SW 1271 (cell line): ENCODE measurements at places on chromosomes 6 and 20.

DNA sequence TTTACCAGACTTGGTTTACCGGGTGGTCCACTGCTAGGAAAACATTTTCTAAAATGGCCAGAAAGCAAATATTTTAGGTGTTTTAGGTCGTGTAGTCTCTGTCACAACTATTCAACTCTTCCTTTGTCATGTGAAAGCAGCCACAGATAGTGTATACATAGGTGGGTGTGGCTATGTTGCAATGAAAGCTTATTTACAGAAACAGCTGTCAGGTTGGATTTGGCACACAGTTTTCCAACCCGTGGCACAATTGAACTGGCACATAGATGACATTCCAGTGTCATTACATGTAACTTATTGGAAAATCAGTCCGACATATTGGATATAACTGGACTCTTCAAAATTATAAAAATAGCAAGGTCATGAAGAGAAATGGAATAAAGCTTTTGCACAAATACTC lies 68.9 kb upstream of the KCNQ5 start:
- DNase-seq, result peak; percentile 72

GRCh38 chr6:122268394-122268793 lies 131.1 kb upstream of the HSF2 start:
- DNase-seq, result no peak

GRCh38 chr6:125918230-125918629 lies 38.3 kb upstream of the HINT3 start:
- no peak for DNase-seq

DNA sequence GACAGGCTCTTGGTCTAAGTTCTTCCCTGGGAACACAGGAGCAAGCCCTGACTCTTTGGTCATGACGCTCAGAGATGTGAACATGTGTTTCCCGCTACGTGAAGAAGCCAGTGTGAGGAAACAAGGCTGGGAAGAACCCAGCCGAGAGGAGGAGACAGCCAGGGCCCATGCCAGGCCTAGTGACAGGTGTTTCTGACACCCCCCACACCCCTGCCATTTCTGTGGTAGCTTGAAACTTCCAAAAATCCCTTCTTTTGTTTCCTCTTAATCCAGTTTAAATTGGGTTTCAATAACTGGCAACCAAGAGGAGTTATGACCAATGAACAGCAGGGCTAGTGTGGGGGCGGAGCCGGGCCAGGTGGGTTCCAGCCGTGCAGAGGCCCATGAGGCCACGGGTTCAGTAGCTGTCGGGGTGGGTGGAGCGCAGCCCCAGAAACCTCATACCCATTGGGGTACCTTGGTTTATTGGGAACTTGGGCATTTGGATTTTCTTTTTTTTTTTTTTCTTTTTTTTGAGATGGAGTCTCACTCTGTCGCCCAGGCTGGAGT lies 33.5 kb downstream of the WRNIP1 start:
- no peak for DNase-seq

GRCh38 chr6:31730631-31731086 lies 1.6 kb upstream of the DDAH2 start:
- DNase-seq, result no peak

DNA sequence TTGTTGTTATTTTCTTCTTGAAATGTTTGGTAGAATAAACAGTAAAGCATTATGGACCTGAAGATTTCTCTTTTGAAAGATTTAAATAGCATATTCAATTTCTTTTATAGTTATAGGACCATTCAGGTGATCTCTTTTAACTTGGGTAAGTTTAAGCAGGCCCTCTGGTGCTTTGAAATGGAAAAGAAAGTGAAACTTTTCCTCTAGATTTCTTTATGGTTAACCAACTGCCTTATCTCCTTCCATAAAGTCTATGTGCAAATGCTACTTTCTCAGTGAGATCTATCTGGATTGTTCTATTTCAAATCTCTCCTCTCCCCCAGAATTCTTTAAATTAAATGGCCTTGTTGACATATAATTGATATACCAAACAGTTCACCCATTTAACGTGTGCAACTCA lies 54.0 kb downstream of the PHACTR2 start:
- DNase-seq, result no peak

DNA sequence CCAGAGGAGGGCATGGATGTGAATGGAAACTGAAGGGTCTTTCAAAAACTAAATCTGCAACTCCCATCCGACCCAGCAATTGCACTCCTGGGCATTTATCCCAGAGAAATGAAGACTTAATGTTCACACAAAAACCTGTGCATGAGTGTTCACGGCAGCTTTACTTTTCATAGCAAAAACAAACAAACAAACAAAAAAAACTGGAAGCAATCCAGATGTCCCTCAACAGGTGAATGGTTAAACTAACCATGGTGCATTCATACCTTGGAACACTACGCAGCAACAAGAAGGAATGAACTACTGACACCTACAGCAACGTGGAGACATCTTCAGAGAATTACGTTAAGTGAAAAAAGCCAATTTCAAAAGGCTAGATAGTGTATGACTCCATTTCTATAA lies 32.2 kb downstream of the PMEPA1 start:
- DNase-seq, result no peak

GRCh38 chr6:68638230-68638900 lies 3.3 kb downstream of the ADGRB3 start:
- DNase-seq, result peak; percentile 2
